ENCODE measurements at places on chromosomes 7 and 10.

- no peak for DNase-seq
These were observed 11.5 kb upstream of the SGMS1 start for GRCh38 chr10:50635286-50635685.

- no peak for DNase-seq
These were observed 34.8 kb downstream of the VKORC1L1 start for GRCh38 chr7:65907501-65908198.

DNA sequence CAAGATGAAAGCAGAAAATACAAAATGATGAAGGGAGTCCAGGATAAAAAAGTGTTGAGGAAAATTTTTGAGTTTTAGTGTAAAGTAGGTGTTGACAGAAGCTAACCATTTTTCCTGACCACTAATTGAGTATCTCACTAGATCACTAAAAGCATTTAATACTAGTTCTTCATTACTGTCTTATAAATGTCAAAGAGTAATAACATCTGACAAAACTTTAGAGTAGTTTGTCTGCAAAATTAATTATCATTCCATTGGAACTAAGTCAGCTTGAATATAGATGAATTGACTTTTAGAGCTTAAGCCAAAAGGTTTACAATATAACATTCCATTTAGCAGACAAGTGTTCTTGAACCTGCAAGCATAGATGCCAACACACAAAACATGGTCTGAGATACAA is 232.9 kb downstream of the FOXP2 start:
- DNase-seq, result no peak

DNA sequence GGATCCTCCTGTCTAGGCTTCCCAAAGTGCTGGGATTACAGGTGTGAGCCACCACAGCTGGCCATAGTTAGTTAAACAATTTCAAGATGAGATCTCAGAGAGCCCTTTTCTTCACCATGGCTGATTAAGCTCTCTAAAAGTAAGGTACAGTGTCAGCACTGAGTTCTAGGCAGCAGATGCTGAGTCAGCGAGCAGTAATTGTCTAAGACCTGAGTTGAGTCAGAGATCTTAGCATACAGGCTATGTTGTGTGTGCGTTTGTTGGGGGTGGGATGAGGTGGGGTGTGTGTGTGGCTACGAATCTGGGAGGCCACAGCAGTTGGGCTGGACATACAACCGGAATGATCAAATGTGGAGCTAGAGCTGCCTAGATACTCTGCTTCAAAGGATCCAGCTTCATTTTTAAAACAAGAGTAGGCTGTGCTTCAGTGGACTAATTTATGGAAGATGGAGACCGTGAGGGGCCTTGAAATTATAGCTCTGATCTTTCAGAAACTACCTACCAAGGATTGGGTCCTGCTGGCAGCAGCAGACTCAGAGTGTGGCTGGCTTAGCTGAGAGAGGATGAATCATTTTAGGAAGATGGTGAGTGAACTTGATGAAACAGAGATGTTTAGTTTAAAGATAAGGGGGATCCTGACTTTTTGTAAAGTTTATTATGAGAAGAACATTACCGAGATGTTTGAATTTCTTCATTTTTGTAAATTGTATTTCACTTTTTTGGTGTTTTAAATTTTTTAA is 17.5 kb upstream of the MTPN start:
- no peak for DNase-seq

DNA sequence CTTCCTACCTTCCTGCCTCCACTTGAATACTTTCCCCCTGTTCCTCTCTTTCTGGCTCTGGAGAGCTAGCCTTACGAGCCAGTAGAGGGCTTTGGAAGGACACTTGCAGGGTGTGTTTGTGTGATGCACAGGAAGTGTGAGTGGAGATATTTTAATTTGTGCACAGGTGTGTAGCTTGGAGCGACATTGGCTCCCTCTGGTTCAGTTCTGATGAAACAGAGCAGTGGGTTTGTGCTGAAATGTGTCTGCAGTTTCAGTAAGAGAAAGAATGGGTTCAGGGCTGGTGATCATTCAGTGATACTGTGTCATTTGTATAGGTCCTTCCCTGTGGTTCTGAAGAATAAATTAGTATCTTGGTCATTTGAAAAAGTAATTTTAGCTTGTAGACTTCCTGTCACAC is 86.9 kb downstream of the SND1 start:
- DNase-seq, result no peak

DNA sequence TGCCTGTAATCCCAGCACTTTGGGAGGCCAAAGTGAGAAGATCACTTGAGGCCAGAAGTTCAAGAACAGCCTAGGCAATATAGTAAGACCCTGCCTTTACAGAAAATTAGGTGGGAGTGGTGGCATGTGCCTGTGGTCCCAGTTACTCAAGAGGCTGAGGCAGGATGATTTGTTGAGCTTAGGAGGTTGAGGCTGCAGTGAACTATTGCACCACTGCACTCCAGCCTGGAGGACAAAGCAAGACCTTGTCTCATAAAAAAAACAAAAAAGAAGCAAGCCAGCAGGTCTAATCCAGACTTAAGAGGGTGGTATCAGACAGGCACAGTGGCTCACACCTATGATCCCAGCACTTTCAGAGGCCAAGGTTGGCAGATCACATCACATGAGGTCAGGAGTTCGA is 24.5 kb upstream of the KCTD7 start:
- no peak for DNase-seq

DNA sequence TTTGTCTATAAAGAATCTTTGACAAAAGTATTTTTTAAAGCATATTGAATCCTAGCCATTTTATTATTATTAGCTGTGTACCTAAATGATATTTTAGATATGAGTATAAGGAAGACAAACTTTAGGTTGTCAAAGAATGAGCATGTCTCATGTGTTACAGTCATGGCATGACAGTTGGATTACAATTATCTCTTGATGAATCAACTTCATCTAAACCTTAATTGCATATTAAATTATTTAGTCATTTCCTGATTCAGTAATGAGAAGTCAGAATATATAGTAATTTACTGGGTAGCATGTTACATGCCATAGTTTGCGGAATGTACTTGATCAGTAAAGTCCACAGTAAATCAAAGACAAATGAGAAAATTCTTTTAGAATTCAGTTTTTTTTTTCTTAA is 59.2 kb downstream of the MAPK8 start:
- DNase-seq, result no peak

GRCh38 chr7:141675436-141676215 is 26.3 kb downstream of the DENND11 start:
- DNase-seq, result no peak

- no peak for DNase-seq
These were observed 171.4 kb downstream of the PTN start for GRCh38 chr7:137172105-137172590.

DNA sequence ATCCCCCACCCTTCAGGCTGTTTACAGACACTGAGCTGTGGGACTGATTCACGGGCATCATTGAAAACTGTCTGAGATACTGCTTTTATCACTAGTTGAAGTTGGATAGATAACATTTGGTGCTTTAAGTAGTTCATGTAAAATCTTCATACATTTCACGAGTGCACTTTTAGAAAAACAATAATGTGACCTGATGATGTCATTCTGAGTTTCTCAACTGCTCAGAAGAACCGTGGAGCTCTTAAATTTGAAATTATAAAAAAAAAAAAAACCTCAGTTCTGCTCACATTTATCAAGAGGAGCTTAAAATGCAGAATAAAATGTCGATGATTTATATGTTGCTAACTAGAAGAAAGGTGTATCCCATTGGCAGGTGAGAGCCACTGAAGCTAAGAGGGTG is 81.5 kb downstream of the GALNT11 start:
- DNase-seq, result no peak

DNA sequence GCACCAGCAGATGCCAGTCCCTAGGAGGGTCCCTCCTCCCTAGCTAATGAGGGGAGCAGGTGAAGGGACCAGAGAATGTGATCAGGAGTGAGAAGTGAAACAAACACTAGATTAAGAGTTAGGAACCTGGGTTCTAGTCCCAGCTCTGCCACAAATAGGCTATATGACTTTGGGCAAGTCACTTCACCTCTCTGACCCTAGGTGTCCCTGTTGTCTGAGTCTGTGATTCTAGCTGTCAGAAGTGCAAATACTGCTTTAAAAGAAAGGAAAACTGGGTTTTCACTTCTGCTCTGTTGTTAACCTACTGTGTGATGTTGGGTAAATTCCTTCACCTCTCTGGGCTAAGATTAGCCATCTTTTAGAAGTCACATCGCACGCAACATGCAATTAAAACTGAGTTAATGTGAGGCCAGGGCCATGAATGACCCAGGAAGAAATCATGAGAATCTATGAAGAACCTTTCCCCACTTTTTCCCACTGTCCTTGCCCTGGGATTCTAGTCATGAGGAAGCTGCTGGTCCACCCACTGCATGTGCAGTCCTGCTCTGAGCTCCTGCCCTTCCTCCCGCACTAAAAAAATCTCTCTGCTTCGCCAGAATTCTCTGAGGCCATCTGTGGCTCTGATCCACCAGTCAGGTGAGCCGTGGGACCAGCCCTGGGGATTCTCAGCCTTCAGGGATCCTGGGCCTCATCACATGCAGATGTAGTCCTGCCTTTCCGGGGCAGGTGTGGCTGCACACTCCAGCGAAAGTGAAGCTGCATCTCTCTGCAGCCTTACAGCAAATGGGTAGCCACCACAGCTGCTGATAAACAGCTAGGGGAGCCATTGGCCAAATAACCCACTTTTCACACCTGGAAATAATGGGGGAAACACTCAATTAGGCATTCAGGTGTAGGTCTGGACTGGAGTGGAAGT is 181.7 kb downstream of the PLXNA4 start:
- DNase-seq, result no peak

GRCh38 chr10:173741-174140 is 38.5 kb downstream of the ZMYND11 start:
- no peak for DNase-seq

GRCh38 chr7:14835384-14835783 is 67.2 kb downstream of the DGKB start:
- DNase-seq, result no peak

GRCh38 chr10:11742009-11742778 is at the start of gene ECHDC3:
Gene ECHDC3, plus strand, starts transcription at chr10:11742382. Its CDS starts 195 bp downstream, at chr10:11742577.
- DNase-seq, result peak; percentile 19

GRCh38 chr7:24573554-24574338 is 494 bp downstream of the PALS2 start:
- DNase-seq, result no peak

- no peak for DNase-seq
These were observed 59.1 kb upstream of the PPIF start for GRCh38 chr10:79287973-79288723.

DNA sequence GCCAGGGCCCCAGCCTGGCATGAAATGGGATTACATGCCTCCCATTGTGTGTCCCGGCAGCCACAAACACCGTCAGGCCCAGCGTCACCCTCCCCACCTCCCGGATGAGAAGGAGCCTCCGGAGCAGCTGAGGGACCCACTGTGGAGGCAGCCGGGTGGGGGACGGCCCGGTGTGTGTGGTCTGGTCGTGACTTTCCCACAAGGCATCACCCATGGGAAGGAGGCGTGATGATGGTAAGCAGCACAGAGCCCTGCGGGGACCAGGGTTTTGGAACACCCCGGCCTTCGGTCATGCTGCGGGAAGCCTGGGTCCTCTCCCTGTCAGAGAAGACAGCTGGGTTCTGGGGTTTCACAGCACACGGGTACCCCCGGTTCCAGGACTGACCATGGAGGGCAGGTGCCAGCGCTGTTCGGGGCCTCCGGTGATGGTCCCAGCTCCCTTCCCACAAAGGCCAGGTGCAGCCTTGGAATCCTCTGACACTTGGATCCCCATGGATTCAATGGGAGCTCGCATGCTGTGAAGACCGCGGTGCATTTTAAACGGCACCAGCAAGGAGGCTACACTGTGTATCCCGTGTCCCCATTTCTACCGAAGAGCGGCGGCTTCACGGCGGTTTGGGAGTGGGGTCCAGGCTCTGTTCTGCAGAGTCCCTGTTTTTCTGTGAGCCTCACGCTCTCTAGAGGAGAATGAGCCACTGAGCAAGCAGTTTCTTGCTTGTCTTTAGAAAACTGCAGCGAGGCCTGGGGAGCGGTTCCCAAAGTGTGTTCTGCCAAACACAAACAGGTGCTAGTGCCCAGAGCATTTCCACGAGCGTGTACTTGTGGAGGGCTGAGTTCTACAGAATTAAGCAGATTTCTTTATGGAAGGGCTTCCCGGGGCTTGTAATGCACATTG is 336.0 kb downstream of the ADARB2 start:
- DNase-seq, result no peak

- DNase-seq, result no peak
These were observed 29.7 kb downstream of the VIM start for GRCh38 chr10:17257466-17258321.

DNA sequence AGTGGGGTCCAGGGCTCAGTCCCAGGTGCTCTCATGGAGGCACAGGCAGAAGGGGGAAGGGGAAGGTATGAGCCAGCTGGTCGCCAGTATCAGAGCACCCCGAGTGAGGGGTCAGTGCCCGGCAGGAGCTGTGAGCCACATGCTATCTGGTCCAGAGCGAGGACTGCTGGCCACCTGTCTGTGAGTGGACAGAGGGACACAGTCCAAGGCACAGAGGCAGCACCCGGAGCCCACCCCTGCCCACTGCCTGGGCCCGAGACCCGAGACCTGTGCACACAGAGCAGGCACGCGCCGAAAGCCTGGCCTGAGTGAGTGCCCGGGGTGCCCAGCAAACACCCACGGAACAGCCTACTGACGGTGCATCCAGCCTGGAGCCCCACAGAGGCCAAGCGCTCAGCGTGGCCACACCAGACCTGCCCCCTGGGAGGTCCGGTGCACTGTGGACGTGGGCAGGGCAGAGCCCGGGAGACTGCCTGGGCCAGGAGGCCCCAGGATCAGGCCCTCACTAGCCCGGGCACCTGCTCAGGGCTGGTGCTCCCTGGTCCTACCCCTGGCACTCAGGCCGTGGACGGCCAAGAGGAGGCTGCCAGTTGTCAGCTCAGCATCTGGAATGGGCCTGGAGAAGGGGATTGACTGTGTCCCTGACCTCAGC is 29.4 kb downstream of the ADGRA1 start:
- DNase-seq, result no peak

DNA sequence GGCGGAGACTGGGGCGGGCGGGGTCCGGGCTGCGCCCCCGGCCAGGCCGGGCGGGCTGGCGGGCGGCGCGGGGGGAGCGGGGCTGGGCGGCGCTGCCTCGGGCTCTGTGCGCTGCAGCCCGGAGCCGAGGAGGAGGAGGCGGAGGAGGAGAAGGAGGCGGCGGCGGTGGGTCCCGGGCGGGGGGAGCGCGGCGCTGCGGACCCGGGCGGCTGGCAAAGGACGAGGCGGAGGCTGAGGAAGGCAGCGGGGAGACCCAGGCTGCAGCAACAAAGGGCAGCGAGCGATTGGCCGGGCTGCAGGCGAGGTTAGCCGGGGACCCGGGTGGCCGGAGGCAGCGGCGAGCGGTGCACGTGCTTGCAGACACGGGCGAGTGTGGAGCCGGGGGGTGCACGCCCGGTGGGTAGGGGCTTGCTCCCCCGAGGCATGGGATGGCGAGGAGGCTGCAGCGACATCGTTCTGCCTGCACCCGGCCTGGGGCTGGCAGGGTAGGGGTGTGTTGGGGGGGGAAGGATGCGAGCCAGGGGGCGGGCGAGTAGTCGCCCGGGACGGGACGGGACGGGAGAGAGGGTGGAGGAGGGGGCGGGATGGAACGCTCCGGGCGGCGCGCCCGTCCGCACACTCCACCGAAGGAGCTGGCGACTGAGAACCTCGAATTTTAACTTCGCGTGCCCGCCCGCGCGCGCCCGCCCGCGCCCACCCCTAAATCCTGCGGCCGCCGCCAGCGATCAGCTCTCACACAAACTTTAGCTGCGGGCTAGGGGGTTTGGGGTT is 844 bp upstream of the KAT6B start:
- no peak for DNase-seq

- no peak for DNase-seq
These were observed 182.5 kb downstream of the SKAP2 start for GRCh38 chr7:26681819-26682418.

GRCh38 chr10:36597756-36598320 is 527.6 kb upstream of the ANKRD30A start:
- DNase-seq, result no peak

- no peak for DNase-seq
These were observed 655.0 kb upstream of the MGMT start for GRCh38 chr10:128812000-128812399.
